ENCODE measurements at places on chromosomes 7 and 10.
A peak's percentile ranks its signal among the peaks of the same experiment; 100 is the strongest.

DNA sequence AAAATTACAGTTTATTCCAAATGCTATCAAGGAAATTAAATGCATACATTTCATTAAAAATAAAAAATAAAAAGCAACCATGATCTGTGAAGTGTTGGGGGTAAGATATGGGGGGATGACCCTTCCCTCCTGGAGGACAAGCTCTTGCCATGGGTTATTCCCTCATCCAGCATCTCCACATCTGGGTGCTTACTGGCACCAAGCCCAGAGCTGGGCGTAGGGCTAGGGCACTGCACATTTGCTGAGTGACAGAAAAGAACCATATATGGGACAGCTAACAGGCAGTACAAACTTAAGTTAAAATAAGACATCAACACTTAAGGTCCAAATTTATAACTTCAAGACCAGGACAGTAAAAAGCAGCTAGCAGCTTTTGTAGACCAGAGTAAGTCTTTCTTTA is 10.2 kb downstream of the CCDC6 start:
- no peak for DNase-seq

- no peak for DNase-seq
Measured at GRCh38 chr10:110533149-110533548, 34.3 kb upstream of the SMC3 start.

DNA sequence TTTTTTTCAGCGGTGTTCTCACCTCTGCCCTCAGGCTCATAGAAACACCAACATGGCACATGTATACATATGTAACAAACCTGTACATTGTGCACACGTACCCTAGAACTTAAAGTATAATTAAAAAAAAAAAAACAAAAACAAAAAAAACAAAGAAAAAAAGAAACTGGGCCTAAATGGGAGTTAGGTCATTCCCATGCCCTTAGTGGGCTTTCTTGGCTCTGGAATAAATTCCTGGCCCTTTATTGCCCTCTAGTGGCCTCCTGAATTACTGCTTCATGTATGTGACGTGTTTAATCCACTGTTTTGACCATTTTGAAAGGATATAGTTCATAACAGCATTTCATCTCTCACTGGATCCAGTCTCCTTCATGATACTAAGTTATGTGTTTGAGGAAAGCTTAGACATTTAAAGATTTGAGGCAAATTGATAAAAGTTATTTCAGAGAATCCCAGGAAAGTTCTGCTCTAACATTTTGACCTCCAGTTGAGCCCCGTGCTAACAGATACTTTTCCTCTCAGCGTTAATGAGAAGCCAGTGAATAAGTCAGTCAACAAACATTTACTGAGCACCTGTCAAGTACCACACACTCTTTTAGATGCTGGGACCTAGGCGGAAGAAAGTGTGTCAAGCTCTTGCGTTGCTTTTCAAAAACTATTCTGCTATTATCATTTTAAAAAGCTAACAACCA is 54.7 kb upstream of the SYPL1 start:
- peak; percentile 38 for DNase-seq

DNA sequence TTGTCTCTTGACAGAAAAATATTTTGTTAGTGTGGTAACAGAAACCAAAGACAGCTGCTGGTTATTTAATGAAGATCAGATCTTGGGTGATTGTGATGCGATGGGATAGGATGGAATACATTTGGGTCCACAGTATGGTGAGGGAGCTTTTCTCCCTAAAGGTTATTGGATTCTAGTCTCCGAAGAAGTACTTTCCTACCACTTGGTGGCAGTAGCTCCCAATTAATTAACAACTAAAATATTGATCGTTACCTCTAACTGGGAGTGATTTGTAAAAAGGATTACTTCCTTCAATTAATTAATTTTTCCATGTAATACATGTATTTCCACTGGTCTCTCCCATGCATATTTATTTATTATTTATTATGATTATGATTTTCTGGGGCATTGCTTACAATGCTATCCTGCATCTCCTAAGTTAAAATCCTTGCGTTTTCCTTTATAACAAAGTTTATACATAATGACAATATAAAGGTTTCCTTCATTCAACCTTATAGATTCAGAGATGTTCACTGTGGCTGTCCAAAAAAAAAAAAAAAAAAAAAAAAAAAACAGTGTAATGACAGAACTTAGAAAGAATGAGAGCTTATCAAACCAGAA is 25.6 kb downstream of the TMEM196 start:
- no peak for DNase-seq

- no peak for DNase-seq
Measured at GRCh38 chr7:17802056-17802455, 138.2 kb downstream of the SNX13 start.

DNA sequence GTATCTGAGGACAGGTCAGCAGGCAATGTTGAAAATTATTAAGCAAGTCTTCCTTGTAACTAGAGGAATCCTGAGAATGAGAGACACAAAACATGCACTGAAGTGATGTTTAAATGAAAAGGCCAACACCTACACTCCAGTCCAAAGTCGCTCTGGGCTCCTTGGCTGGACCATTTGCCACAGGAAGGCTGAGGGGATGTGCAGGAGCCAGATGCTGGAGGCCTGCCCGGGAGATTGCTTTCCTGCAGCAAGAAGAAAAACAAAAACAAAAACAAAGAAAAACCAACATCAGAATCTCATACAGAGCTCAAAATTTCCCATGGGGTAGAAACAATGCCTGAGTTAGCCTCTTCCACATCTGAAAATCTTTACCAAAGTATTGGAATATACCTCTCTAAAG is 157.0 kb downstream of the DGKI start:
- DNase-seq = no peak

DNA sequence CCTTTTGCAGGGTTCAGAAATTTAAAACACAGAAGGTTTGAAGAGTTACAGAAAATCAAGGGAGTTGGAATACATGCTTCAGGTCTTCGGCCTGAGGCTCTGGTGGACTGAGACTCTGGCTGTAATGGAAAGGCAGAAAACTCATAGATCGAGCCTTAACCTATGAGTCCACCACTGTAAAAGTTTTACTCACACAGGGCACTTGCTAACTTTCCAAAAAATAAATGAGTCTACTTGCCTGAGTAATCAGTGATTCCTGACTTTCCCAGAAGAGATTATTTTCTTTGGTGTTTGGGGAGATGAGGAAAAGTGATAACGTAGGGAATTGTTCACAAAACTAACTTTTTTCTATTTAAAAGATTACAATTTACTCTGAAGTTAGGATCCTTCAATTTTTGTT is 108.0 kb downstream of the MBL2 start:
- no peak for DNase-seq

DNA sequence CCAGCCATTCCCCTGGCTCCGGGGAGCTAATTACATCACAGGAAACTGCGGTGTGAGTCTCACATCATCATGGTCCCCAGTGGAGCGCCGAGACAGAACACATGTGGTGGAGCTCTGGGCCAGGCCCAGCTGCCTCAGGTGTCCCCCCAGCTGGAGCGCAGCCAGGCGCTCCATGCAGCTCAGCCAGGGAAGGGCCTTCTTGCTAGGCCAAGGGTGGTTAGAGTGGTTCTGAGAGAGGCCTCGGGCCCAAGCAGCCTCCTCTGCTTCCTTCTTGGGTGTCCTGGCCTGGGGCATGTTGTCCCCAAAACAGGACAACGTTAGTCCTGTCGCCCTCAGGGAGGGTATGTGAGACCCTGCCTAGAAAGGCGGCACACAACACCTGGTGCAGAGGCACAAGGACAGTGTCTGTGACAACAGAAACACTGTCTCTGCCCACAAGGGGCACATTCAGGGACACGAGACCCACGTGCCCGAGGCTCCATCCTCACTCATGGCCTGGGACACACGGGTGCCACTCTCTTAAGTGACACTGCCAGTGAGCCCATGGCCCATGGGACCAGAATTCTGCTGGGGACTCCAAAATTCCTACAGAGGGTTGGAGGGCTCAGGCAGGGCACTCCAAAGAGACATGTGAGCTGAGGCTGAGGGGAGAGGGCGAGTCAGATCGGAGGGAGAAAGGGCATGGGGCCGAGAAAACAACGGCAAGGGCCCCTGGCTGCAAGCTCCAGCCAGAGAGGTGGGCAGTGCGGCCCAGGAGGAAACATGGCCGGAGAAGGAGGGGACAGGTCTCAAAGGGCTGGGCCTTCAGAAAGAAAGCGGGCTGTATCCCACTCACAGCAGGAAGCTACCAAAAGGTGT is 37.0 kb upstream of the RET start:
- DNase-seq = no peak

DNA sequence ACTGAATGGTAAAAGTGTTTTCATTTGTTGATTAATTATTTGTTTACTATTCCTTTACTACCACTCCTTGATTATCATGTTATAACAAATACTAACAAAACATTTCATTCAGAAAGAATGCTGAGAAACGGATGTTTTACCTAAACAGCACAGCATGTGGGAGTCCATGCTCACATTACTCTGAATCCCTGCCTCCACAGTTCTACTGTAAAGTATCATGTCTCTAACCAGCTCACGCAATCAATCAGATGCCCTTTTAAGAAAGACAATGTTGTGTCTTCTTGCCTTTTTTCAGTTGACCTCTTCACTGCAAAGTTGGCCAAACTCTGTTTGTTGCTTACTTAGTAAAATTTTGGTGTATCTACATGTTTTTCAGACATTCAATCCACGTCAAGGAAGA is 232.5 kb upstream of the MDFIC start:
- no peak for DNase-seq

Data from activated T-cell treated with anti-CD3 and anti-CD28 coated beads, Interleukin-2, amount 50 U/mL, for 72 hours (primary cell).